ENCODE measurements at places on chromosomes 12 and 14.

DNA sequence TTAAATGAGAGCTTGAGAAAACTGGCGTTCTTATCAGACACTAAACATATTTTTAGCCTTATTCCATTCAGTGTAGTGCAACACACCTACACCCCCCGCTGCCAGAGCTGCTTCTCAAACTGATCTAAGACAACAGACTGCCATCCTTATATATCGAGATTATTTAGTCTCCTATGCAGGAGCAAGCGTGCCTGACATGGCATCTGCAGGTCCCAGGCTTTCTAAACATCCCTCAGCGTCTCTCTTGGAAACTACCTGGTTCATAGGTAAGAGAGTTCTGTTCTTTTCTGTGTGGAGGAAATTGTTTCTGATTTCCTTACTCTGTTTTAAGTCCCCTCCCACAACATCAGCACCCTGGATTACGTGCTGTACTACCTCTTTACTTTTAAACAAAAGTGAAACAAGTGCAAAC is 117.1 kb upstream of the PTPRB start:
- DNase-seq, result no peak

DNA sequence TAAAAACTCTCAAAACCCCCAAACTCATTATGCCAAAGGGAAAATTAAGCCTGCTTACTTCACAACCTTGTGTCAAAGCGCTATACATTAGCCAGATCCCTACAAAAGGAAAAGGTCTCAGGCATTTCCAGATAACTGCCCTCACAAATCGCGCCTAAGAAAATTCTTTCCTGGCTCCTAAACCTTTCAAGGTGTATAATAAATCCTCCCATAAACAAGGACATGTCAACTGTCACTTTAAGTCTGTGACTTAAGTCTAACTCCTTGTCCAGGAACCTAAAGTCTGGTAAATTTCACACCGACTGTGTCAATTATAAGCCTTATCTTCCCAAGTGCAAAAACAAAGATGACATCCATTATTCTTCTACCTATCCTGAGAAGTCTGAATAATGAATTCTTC is 4.3 kb upstream of the ETFBKMT start:
- no peak for DNase-seq

DNA sequence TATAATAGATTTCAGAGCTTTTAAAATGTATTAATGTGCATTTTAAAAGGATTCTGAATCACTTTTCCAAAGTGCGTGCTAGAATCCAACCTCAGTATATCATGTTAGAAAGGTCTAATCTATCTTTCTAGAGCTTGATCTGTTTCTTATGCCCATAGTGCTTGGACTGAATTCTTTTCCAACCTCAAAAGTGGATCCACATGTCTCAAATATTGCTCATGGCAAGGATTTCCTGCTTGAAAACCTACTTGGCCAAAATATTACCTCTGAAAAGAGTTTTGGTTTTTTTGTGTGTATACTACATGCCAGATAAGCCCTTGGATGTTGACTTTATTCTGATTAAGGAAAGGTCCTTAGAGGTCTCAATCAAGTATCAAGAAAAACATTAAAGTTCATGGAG is 16.9 kb upstream of the SLC6A15 start:
- DNase-seq, result no peak

- no peak for DNase-seq
These were observed 94.2 kb downstream of the BORCS5 start for GRCh38 chr12:12451098-12451497.

DNA sequence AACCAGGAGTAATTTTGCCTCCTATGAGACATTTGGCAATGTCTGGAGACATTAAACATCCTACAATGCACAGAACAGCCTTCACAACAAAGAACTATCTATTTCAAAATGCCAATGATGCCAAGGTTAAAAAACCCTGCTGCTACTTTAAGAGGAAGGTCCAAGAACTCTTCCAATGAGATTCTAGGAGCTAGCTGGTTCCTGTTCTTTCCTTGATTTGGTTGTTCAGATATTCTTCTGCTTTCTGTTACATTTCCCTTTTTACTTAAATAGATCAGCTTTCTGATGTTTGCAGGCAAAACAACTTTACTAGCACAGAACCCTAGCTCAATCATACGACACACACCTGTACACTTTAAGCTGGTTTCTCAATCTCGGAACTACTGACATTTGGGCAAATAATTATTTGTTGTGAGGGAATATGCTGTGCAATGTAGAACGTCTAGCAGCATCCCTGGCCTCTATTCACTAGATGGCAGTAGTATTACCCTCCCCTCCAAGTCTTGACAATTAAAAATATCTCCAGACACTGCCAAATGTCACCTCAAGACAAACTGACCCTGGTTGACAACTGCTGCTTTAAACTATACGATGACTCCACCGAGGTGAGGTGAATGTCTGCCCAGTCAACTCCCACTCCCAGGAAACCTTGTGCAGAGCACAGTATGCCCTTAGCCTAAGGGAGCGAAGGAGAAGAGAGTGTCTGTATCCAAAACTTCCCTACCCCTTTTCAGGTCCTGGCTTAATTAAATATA is 4.4 kb downstream of the BLTP3B start:
- DNase-seq, result no peak

- no peak for DNase-seq
These were observed 108.7 kb upstream of the NCOR2 start for GRCh38 chr12:124675881-124676713.

DNA sequence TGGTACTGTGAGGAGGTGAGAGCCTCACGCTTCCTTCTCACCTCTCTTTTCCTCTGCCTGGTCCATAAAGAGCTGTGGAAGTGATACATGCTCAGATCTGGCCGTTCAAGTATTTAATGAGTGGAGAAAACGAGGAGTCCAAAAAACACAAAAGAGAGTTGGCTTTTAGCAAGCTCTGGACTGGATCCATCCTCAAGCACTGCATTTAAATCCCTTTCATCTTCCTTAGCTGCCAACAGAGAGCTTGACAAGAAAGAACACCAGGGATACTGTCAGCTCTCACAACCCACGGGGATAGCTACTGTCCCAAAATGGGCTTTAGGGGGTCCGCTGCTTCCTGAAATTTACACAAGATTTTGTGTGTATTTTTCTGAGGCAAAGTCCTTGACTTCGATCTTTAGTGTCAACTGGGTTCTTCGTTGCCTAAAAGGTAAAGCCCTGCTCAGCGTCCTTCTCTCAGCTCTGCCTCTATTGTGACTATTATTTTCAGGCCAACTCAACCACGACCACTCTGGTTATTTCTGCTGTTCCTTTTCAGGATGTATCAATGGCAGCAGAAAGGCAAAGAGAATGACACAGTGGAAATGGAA is 120.9 kb downstream of the TMTC1 start:
- no peak for DNase-seq

- DNase-seq, result no peak
These were observed 13.1 kb downstream of the NAA30 start for GRCh38 chr14:57403521-57403864.

DNA sequence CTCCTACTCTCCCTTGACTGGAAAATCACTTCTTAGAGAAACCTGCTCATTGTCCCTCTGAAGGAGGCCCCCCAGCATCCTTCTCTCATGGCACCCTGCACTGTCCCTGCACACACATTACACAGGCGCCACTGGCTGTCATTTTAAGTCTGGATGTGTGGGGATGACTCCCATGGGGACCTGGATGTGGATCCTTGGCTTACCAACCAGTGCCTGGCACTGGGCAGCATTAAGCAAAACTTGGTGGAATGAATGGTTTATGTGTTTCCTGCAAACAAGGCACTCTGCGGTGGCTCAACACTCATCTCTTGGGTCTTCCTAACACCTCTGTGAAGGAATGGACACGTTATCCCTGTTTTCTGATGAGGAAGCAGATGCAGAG is 162.4 kb downstream of the RBM19 start:
- no peak for DNase-seq

- no peak for DNase-seq
These were observed 128.6 kb upstream of the PLEKHG7 start for GRCh38 chr12:92574051-92574783.

- no peak for DNase-seq
These were observed 43.2 kb upstream of the STRN3 start for GRCh38 chr14:31069343-31069742.

- DNase-seq, result peak; percentile 76
These were observed at the start of gene PITPNM2 for GRCh38 chr12:123150744-123151456. TSS of gene PITPNM2 (minus strand) at chr12:123151090. CDS start at chr12:123034590, 116,500 bp downstream.

GRCh38 chr12:23546756-23547155 is 402.7 kb downstream of the SOX5 start:
- DNase-seq, result no peak

GRCh38 chr14:72788255-72788654 is 105.6 kb downstream of the DPF3 start:
- no peak for DNase-seq

DNA sequence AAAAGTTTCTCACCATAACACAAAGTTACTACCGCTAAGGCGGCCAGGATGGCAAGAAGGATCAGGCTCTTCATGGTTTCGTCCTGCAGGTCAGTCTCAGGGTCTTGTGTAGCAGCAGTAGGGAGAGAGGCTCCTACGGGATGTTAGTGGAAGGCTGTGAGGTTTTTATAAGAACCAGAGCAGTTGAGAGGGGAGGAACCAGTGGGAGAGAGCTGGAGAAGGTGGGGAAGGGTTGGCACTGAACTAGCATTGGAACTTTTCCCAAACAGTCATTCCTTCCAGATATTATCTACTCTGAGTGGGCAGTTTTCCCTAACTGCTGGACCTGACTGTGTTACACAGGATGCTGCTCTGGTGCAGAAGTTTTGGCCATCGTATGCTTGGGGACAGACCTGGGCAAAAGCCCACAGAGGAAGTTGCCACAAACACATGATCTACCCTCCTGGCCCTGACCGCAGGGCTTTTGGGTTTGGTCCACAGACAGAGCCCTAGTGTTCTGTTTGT is at the start of gene MGP:
Gene MGP (minus strand): TSS at position 137 of the 504 bp plus-strand sequence. CDS start 63 bp downstream, at position 74.
- no peak for DNase-seq

DNA sequence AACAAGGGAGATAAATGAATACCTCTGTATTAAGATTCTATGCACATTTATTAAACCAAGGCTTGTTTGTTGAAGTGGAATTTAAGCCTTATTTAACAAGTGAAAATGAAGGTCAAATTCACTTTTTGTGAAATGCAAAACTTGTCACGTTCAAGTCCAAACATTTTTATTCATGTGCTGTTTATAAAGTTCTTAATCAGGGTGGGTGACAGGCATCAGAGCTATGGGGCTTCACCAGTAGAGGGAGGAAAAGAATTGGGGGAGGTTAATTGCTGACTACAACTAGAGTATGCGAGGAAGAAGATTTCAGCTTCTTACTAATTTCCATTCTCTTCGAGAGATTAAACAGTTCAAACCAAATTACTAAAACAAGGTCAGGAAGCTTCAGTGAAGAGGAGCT is 9.7 kb downstream of the MOK start:
- DNase-seq, result no peak

GRCh38 chr14:104178279-104178678 is 39.9 kb downstream of the KIF26A start:
- DNase-seq, result no peak

DNA sequence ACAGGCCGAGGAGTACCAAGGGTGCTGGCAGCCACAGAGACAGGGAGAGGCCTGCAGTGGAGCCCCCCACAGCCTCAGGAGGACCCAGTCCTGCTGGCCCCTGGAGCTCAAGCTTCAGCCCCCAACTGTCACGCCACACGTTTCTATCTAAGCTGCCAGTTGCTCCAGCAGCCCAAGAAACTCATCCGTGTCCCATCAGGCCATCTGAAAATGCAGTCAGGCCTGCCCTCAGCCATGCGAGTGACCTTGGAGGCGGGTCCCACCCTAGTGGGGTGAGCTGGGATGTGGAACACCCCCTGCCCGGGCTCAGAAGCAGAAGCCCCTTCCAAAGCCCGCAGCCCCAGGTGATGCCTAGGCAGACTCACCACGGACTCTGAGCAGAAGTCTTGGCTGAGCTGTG is 158.9 kb downstream of the RIMBP2 start:
- no peak for DNase-seq

- DNase-seq, result no peak
These were observed 106.7 kb downstream of the RERG start for GRCh38 chr12:15114501-15114900.

GRCh38 chr12:24081092-24081529 is 131.6 kb upstream of the SOX5 start:
- DNase-seq, result no peak

- no peak for DNase-seq
These were observed 140.4 kb upstream of the NRXN3 start for GRCh38 chr14:78029601-78030372.

DNA sequence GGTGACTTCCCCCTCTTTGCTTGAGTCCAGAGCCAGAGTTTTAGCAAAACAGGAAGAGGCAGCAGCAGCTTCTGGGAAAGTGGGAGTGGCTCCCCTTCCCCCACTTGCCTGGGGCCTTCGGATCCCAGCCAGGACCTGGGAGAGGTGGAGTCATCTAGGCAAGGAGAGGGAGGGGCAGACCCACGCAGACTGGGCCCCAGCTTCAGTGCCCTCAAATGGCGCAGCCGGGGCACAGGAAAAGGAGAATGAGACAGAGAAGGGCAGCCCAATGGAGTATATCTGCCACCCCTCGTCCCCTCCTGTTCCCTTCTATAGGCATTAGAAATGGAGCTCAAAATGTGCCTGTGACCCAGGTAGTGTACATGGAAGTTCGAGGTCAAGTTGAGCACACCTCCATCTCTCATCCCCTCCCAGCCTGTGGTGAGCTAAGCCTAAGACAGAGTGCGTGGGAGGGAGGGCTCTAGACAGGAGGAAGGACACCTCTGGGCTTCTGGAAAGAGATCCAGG is 9.3 kb upstream of the HDAC7 start:
- peak; percentile 51 for DNase-seq

GRCh38 chr12:6978611-6979011 is 7.9 kb downstream of the EMG1 start:
- DNase-seq, result no peak

GRCh38 chr12:62625228-62625627 is 158.6 kb downstream of the MON2 start:
- no peak for DNase-seq

GRCh38 chr14:103491691-103492090 is 30.9 kb downstream of the CKB start:
- DNase-seq, result no peak

DNA sequence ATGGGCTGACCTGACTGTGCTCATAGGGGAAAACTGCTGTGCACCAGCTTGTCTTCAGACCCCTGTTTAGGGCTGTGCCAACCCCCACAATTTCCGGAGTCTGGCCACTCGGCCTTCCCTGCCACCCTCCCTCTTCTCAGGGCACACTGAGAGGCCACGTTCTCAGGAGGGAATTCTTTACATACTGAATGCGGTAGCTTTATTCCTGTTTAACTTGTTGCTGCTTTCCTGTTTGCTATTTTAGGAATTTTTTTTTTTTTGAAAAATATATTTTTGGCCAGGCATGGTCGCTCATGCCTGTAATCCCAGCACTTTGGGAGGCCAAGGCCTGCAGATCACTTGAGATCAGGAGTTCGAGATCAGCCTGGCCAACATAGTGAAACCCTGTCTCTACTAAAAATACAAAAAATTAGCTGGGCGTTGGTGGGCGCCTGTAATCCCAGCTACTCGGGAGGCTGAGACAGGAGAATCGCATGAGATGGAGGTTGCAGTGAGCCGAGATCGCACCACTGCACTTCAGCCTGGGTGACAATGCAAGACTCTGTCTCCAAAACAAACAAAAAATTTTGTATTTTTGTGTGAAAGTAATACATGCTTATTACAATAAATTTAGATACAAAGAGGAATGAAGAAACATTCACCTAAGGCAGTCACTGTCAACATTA is 39.5 kb downstream of the TPCN1 start:
- no peak for DNase-seq
